ENCODE measurements at places on chromosomes 6 and 20.

- no peak for DNase-seq
Measured at GRCh38 chr6:22248513-22249308, 48.1 kb downstream of the PRL start.

GRCh38 chr20:61596687-61597330 lies 344.7 kb downstream of the CDH4 start:
- no peak for DNase-seq

GRCh38 chr6:113645986-113646385 lies 211.2 kb upstream of the MARCKS start:
- no peak for DNase-seq

- DNase-seq: no peak
Measured at GRCh38 chr6:162921062-162921461, 193.3 kb downstream of the PACRG start.

DNA sequence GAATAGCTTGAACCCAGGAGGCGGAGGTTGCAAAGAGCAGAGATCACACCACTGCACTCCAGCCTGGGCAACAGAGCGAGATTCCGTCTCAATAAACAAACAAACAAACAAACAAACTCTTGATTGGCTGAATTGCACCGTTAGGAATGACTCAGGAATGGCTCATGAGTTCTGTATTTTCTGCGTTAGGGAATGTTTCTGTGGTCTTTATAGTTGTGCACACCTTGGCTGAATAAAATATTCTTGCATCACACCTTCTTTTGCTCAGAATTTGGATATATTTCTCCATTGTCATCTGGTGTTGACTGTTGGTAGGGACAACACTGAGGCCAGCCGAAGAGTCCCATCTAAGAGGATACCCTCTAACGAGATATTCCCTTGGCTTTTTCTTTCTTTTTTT lies 19.6 kb upstream of the PI16 start:
- DNase-seq: no peak

- no peak for DNase-seq
Measured at GRCh38 chr6:110352563-110353262, 5.4 kb downstream of the METTL24 start.

DNA sequence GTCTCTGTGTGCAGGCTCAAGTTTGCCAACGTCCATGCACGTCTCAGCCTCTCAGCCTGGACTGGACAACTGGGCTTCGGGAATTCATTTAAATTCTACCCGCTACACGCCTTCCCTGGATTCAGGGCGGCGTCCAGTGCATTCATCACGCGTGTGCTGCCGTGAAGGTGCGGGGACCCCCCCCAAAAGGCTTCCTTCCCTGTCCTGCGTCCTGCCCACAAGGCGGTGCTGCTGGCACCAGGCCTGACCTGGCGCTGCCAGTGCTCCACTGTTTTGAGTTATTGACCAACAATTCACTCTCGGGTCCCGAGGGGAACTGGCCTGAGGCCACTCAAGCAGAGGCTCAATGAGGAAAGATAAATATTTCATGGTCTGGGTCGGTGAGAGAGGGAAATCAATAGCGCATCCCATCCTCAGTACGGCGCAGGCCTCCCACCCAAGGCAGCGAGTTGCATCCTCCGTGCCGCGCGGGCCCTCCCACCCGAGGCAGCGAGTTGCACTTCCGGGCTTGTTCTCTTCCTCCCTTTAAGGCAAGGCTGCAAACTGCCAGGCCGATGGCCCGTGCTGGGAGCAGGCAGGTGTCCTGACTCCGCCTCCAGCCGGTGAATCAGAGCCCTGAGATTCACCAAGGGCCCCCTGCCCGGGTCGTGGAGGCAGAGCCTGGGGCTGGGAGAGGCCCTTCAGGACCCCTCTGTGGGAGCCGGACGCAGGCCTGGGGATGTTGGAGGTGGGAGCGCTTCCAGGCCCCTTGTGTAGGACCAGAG lies 22.8 kb upstream of the BHLHE23 start:
- no peak for DNase-seq

DNA sequence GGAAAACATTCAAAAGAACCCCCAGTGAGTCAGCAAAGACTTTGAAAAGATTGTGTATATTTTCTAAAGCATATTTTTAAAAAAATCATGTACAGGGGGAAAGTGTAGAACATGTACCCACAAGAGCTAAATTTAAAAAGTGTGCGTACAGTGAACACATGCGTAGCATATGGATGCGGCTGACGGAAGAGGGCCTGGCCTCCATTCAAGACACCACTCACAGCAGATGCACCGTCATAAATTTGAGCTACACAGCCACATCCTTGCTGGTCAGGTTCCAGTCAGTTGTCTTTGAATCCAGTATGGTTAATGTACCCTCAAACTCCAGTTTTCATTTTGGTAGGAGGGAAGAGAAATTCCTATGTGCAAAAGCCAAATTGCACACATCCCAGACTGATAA lies 54.3 kb upstream of the SPACA1 start:
- DNase-seq: no peak

- peak; percentile 57 for DNase-seq
Measured at GRCh38 chr6:157891544-157892362, 68.7 kb downstream of the SNX9 start.

- DNase-seq: peak; percentile 68
Measured at GRCh38 chr20:51014797-51015722, 7.8 kb downstream of the KCNG1 start.

DNA sequence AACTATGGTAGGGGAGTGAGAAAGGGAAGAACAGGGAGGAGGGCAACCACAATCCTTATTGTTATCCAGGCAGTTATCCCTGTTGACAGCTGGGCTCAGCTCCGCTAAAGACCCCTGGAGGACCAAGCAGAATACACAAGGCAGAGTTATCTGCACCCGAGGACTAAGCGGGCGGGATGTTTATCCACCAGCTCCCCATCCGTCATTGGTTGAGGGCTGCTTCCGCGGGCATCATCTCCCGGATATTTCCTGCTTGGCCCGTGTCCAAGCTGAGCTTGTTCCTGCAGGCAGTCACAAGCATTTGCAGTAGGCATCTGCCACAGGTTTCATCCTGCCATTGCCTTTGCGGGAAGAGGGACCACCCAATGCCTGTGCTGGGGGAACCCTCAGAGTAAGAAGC lies 102.1 kb downstream of the DLGAP4 start:
- no peak for DNase-seq

DNA sequence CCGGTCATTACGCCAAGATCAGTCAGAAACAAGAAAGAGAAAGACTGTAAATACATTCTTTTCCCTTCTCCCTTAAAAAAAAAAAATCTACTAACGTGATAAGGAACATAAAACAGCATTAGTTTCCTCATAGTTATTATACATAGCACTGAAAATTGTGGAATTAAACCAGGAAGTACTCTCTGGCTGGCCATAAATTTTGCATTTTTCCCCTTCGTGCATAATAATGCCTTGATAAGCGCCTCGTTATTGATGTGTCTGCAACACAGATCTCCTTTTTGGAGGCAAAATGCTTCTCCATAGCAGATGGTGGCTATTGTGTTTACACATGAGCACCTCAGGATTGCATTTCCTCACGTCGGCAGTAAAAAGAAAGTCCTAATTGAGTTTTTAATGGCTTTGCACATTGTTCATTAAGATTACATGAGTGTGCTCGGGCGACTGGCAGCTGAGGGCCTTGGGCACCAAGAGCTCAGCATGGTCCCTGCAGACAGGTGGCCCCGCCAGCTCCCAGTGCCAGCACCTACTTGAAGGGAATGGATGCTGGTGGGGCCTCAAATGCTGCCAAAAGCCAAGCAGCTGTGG lies 394.5 kb downstream of the PTPRT start:
- DNase-seq: no peak

GRCh38 chr6:3904518-3904917 lies 55.3 kb downstream of the FAM50B start:
- DNase-seq: no peak

All from K562 (cell line).